NT2/D1 (cell line): ENCODE measurements at places on chromosomes 3 and 15.

DNA sequence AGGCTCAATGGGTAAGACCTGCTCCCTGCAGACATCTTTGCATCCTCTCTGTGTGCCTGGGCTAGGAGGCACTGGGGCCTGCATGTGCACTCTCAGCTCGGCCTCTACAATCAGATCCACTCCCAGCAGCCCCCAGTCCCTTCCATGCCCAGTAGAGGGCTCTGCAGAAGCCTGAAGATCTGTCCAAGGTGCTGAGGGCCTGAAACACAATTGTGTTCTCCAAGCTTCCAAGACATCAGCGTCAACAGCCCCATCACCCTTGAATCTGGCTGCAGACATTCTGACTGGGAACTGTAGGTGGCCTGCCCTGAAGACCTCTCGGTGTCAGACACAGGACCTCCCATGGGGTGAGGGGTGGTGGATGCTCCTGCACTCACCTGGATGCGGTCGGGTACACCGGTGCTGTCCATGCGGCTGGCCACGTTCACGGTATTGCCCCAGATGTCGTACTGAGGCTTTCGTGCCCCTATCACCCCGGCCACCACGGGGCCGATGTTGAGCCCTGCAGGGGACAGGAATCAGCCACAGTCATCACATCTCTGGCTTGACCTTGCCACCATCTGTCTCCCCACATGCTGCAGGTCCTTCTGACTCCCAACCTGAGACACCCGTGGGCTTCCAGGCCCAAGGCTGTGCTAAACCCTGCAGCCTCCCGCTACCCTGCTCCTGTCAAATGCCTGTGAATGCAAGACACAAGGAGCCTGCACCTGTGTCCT, 84.7 kb downstream of the SEC22A start:
- DNase-seq: peak; percentile 77

GRCh38 chr3:43765521-43765971, 74.8 kb downstream of the ABHD5 start:
- no peak for DNase-seq

- no peak for DNase-seq
Observed at GRCh38 chr3:79161941-79162340, 605.9 kb downstream of the ROBO1 start.

DNA sequence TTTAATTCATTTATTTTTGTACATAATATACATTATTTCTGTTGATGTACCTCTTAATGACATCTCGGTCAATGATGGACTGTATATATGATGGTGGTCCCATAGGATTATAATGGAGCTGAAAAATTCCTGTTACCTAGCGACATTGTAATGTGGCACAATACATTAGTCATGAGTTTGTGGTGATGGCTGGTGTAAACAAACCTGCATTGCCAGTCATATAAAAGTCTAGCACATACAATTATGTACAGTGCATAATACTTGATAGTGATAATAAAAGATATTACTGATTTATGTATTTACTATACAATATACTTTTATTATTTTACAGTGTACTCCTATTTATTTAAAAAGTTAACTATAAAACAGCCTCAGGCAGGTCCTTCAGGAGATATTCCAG, 15.1 kb downstream of the TTC14 start:
- no peak for DNase-seq

- no peak for DNase-seq
Observed at GRCh38 chr15:101296418-101297405, 1.7 kb upstream of the SNRPA1 start.

- no peak for DNase-seq
Observed at GRCh38 chr15:24786347-24786746, 110.8 kb downstream of the NPAP1 start.

GRCh38 chr3:49713336-49714105, 6.0 kb downstream of the AMIGO3 start:
- DNase-seq: no peak

- no peak for DNase-seq
Observed at GRCh38 chr15:69914040-69914439, 183.7 kb downstream of the TLE3 start.

DNA sequence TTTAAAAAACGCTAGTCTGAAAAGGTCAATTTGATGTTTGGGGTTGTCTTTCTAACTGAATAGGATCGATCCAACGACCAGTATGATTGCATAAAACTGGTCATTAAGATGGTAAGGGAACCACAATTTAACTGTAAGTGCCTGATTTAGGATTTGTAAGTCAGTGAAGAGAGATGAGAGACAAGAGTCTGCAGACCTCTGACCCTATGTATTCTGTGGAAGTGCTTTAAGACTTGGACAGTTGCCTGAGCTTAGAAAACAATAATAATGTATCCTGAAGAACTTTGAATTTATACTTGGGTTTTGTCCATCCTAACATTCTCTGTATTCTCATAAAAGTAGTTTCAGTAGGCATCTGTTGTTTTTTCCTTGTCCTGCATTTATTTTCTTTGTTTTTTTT, 221.4 kb upstream of the SUCLG2 start:
- DNase-seq: no peak

DNA sequence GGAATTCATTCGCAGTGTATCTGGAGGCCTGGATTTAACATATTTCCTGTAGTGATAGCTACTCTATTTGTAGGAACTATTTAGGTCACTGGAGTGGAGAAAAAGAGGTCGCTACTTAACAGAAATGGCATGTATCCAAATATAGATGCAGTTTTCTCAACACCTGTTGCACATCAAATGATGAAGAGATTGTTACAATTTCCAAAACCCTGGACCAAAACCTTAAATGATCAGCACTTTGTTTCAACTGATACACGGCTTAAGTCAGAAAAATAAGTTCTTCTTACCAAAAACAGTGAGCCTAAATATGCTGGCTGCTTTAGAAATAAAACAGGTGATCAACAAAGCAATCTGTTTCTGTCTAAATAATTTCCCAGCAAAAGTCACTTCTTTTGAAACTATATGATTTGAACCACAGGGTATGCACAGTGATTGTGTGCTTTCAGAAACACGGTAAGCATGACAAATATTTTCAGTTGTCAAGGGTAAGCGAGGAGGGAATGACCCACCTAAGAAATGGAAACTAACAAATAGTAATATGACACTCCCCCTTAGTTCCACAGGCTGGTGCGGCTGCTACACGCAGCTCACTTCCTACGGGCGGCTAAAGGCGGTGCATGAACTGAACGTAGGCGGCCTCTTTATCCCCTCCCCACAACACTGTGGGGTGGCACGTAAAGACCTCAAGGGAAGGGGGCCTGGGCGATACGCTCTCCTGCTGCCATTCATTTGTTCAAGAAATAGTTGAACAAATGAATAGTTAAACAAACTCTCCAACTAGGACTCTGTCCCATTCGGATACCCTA, 1.1 kb downstream of the EHD4 start:
- DNase-seq: no peak

DNA sequence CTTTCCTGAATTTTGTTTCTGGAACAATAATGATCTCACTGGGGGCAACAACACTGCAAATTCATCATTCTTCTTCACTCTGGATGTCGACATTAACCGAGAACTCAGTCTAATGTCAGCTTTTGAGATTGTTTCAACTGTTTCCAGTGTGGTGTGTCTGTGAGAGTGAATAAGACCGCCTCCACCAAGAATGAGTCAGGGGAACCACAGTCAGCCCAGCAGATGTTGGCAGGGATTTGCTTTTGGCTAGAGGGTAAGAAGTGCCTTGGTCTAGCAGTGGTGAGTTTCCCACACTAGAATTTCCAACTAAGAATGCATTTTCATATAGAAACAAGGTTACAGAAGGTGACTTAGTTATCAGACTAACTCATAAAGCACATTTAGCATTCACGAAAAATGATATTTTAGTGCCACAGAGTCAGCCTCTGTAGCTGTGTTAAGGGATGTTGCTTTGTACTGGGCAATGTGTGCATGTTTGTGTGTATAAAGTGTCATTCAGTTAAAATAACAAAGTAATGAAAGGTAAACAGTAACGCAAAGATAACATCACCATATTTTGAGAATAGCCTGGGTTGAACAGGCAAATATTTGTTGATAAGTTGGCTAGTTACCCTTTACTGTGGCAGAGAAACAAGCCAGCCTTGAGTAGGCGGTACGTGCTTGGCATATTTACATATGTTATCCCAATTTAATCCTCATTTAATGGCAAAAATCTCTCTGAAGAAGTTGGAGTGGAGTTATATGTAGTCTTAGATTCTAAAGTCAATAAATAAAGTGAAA, 33.8 kb downstream of the DRD3 start:
- no peak for DNase-seq

DNA sequence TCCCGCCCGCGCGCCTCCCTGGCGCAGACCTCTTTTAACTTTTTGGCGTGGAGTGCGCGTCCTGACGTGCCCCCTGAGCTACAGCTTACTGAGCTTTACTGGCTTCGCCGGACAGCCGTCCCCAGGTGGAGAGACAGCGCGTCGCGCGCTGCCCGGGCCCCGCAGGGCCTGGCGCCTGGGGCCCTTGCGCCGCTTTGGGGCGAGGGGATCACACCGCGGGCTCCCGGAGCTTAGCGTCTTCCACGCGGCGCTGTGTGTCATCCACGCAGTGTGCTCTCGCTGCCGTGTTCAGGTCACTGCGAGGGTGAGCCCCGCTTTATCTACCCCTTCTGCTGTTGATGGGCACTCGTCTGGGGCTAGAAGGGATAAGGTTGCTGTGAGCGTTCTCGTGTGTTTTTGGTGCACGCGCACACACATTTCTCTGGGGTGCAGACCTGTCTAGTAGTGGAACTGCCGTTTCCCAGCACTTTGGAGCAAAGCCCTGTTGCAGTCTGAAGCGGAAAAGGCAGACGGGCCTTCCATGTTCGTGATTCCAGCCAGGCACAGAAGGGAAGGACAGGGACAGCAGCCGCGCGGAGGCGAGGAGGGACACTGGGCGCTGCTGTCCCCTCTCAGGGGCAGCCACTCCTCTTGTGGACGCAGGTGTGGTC, 33.1 kb upstream of the ALDH1L1 start:
- no peak for DNase-seq

GRCh38 chr3:176431991-176432390, 765.3 kb downstream of the TBL1XR1 start:
- no peak for DNase-seq

- no peak for DNase-seq
Observed at GRCh38 chr15:89003865-89004725, 84.2 kb upstream of the ABHD2 start.

DNA sequence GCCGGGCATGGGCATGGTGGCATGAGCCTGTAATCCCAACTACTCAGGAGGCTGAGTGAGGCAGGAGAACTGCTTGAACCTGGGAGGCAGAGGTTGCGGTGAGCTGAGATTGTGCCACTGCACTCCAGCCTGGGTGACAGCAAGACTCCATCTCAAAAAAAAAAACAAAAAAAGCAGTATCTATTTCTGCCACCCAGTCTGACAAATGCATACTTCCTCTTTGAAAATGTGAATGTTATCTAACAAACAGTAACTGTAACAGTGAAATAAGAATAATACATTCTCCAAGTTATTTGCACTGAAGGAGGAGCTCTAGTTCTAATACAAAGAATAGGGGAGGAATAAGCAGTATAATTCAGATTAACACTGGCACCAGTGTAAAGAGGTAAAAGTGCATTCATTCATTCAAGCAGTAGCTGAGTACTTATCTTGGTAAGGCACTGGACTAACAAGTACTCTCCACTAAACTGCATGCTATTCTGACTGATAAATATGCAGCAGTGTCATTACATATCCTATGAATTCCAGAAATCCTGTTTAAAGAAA, 12.9 kb downstream of the VPS13C start:
- no peak for DNase-seq

GRCh38 chr3:40363674-40364073, 23.3 kb upstream of the ENTPD3 start:
- no peak for DNase-seq
